ENCODE measurements at places on chromosomes 7 and 10.

DNA sequence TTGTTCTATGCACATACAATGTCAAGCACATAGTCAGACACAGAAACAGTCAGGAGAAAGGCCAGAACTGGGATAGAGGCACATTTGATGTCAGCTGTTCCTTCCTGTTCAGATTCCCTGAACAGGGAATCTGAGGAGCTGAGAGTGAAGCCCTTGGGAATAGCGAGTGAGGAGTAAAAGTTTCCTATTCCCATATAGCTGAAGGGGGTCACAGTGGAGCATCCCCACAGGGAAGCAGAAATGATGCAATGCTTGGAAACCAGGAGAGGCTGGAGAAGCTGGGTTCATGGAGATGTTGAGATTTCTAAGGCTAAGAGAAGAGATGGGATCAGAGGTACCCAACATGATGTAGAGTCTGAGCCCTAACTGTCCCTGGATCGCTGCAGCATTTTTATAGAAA is 11.3 kb upstream of the PRXL2A start:
- no peak for DNase-seq

GRCh38 chr7:134660961-134661376 is 14.3 kb downstream of the BPGM start:
- DNase-seq: no peak

DNA sequence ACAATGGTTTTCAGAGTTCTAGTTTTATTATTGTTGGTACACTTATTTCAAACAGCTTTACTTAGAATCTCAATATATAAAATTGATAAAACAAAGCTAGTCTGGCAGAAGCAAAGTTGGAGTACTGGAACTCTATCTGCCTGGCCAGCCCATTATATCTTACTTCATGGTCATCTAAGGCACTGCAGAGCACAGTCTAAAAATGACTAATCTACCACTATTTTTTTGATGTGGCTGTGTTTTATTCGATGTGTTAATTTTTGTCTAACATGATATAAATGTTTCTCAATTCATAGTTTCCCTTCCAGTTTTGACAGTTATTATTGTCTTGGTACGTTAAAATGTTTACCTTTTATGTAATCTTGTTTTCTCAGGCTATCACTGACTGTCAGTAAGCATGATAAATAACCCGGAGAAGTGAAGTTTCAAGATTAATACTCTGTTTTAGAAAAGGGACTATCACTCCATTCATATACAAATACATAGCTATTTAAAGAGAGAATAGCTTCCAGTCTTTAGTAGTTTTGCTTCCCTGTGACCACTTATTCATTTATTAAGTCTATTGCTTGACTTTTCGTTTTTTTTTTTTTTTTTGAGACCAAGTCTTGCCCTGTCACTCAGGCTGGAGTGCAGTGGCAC is 60.6 kb upstream of the CSTF2T start:
- no peak for DNase-seq

DNA sequence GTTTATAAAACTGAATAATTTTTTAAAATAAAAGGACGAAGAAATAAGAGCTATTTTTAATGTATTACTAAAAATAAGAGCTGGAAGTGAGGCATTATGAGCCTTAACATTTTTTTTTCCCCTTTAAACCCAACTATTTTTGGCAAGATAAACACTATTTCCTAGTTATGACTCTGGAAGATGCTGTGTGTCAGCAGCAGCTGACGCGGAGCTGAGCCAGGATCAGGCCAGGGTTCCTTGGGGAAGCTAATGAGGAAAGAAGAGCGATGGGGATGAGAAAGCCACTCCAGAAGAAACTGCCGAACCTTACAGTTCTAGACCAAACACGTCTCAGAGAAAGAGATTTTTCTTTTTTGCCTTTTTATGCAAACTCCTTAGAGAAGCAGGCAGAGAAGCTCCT is 85.9 kb downstream of the USP6NL start:
- no peak for DNase-seq

DNA sequence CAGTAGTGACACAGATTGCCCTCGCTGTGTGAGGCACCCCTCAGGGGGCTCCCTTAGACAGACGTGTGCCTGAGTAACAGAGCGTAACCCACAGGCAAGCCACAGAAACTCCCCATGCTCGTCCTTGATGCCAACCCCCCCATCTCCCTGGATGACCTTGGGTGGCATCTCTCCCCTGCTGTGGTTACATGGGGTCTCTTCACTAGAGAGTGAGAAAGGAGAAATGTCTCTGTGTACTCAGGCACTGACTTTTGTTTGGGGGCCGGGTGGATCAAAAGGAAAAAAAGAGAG is 1.1 kb upstream of the ASB10 start:
- no peak for DNase-seq

All from GM12878 (cell line).